ENCODE measurements at places on chromosomes 11 and 22.

DNA sequence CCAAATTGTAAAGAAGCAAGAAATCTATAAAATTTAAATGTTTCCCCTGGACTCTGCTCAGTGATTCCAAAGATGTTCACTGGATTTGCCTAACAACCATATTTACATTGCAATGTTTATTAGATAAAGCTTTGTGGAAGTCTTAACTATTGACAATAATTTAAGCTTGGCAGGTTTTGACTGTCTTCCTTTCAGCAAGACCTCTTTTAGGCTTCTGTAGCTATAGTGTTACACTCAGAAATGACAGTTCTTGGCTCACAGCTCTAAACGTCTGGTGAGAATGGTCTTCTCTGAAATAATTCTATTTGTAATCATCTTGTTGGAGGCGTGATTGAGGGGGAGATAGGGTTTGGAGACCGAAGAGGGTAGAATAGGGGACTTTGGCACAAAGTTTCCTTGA is 44.8 kb upstream of the CRTAM start:
- no peak for DNase-seq

- no peak for DNase-seq
Measured at GRCh38 chr11:69270941-69271340, 23.0 kb upstream of the MYEOV start.

GRCh38 chr11:65277631-65278277 is 16.0 kb downstream of the POLA2 start:
- DNase-seq: no peak

DNA sequence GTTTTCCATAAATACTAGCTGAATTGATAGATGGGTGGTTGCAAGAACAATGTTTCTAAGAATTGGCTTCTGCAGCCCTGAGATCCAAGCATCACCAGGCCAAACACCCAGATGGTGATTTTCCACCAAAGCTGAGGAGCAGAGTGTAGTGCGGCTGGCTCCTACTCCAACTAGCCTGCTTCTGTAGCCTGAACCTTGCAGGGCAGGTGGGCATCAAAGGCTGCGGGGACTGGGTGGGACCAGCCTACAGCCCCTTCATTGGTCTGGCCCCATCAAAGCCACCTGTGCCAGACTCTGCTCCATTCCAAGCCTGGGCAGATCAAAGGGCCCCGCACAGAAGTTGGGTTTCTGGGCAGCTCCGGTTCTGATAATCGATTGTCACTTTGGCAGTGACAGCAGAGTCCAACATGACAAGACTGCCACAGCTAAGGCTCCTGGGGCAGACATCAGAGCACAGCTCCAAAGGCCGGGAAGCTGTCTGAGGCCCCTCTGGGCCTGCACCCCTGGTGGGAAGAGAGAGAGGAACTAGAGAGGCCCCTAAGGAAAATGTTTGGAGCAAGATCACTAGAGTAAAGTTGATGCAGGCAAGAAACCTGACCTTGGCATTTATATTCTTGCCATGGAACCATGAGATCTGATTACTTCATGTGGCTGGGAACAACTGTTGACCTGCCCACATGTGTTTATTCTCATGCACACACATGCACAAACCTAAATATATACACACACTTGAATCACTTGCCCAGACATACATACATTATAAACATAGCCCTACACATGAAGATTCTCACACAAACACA is 582.9 kb downstream of the INSC start:
- DNase-seq: no peak

DNA sequence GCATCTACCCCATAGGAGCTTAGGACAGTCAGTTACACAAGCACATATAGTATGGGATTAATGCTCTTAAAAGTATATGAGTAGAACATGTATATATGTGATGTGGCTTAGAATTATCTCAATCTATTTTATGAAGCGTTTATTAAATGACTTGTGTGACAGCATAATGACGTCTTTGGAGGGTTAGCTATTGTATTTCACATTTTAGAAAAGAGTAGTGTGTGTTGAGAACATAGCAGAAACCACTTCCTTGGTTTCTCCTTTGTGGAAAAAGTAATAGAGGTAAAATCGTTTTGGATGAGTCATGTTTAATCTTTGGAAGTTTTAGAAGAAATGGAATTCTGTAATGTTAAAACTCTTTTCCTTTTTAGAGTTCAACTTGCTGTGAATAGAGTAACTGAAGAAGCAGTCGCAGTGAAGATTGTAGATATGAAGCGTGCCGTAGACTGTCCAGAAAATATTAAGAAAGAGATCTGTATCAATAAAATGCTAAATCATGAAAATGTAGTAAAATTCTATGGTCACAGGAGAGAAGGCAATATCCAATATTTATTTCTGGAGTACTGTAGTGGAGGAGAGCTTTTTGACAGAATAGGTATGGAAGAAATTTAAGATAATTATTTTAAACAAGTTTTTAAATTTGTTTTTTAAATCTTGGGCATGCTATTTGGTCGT is 2.4 kb downstream of the CHEK1 start:
- no peak for DNase-seq

DNA sequence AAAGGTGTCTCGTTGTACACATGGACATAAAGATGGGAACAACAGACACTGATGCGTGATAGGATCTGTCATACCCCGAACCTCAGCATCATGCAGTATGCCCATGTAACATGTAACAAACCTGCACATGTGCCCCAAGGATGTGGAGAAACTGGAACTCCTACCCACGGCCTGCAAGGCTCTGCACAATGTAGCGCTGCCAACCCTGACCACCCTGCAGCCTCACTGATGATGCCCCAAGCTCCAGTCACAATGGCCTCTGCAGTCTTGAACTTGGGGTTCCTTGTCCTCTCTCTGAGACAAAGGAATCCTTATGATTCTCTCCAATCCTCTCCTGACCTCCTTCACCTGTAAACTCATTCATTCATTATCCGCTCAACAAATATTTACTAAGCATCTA is 14.2 kb downstream of the LMO1 start:
- no peak for DNase-seq

- DNase-seq: no peak
Measured at GRCh38 chr11:12241401-12241800, 131.0 kb downstream of the MICAL2 start.

- DNase-seq: no peak
Measured at GRCh38 chr11:35515224-35515623, 10.2 kb downstream of the PAMR1 start.

DNA sequence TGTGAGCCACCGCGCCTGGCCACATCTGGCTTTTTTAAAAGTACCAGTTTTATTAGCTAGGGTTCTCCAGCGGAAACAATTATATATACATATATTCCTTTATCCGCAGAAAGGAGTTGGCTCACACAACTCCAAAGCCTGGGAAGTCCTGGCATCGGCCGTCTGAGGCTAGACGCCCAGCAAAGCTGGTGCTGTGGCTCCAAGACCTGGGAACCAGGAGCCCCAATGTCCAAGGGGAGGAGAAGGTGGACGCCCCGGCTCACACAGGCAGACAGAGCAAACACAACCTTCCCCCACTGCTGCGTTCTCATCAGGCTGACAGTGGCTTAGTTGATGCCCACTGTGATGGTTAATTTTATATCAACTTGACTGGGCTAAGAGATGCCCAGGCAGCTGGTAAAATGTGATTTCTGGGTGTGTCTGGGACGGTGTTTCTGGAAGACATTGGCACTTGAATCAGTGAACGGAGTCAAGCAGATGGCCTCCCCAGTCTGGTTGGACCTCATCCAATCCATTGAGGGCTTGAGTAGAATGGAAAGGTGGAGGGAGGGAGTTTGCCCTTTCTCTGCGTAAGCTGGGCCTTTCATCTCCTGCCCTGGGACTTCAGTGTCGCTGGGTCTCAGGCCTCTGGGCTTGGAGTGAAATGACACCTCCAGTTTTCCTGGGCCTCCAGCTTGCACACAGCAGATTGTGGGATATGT is 904.4 kb downstream of the BRD1 start:
- no peak for DNase-seq

GRCh38 chr22:50694099-50694605 is 21.5 kb downstream of the SHANK3 start:
- DNase-seq: no peak

DNA sequence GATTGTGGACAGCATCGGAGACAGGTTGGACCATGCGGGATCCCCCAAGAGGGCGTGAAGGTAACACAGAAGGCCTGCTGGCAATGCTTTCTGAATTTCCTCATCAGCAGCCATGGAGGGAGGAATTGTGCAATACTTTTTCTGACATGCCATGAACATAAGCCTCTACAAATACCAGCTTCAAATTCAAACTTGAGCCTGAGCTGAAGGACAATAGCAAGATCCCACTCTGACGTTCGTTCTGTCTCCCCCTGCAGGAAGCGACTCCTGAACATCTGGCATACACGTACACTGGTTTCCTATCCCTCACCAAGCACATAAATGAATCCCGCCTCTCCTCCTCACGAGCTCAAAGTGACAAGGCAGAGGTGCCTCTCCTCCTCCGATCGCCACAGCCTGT is 312.2 kb downstream of the BRD1 start:
- DNase-seq: no peak

DNA sequence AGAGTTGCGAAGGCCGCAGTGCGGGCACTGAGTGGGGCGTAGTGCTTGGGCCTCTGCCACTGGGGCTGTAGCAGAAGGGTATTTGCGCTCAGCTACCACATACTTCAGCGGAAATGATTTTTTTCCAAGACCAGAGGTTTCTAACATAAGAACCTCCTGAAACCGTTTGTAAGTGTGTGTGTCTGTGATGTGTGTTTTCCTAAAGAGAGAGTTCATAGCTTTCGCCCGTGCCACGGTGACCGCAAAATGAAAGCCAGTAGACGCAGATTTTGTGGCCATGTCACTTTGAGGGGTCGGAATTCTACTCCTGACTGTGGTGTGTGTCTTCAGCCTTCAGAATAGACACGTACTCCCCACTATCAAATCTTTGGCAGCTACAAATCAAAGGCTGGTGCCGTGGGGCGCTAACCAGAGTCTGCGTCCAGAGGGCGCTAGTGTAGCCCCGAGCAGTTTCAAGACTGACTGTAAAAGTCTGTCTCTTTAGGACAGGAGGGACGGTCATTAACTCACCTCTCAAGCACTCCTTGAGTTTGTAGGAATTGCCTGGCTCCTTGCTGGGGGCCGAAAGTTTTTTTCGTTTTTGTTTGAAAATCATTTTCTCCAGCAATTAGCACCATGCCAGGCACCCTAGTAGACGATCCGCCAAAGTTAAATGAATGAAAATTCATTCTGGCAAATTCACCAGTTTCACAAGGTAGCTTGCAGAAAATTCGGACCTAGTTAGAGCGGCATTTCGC is 2.5 kb upstream of the CALCA start:
- DNase-seq: peak; percentile 30

DNA sequence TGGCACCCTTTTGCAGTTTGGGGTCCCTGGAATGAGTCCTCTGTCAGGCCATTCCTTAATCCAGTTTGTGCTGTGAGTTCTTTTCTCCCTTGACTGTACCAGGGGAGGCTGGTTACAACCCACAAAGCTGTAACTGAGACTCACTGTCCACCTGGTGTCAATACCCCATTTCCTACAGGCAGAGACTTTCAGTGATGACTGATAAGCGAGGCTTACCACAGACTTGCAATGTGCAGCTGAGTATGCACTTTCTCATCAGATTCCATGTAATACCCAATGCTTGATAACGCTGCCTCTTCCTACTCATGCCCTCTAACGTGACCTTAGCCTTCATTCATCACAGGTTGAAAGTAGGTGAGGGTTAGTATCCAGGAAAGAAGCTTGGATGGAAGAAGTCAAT is 120.1 kb downstream of the INSC start:
- no peak for DNase-seq

DNA sequence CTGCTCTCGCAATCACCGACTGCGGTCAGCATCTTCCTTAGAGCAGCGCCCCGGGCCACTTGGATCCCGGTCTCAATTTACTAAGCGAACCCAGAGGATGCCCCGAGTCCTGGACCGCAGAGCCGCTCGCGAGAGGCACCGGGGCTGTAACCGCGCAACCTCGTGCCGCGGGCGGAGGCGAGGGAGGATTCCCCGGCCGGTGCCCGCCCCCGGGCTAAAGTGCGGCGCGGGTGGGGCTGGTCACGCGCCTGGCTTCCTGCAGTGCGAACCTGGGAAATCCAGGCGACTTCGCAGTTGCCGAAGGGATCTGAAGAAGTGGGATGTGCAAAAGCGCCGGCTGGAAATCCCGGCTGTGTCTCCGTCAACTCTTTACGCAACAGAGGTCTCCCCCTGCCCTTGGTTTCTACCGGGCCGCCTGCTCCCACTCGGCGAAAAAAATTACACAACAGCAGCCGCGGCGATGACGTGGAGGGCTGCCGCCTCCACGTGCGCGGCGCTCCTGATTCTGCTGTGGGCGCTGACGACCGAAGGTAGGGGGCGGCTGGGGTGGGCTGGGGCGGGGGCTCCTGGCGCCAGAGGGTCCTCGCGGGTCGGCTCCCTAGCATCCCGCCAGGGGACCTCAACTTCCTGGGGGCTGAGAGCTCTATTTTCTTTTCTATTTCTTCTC is at the start of gene NCR3LG1:
Gene NCR3LG1, plus strand, starts transcription at position 291 of the 667 bp plus-strand sequence. Its CDS starts 170 bp downstream, at position 461.
- DNase-seq: peak; percentile 42

DNA sequence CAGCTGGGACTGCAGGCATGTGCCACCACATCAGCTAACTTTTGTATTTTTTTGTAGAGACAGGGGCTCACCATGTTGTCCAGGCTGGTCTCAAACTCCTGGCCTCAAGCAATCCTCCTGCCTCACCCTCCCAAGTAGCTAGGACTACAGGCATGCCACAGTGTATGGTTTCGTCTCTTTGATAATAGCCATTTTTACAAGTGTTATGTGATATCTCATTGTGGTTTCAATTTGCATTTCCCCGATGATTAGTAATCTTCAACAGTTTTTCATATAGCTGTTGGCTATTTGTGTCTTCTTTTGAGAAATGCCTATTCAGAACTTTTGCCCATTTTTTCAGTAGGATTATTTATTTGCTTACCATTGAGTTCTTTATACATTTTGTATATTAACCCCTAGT is 9.0 kb upstream of the MTMR3 start:
- DNase-seq: no peak

DNA sequence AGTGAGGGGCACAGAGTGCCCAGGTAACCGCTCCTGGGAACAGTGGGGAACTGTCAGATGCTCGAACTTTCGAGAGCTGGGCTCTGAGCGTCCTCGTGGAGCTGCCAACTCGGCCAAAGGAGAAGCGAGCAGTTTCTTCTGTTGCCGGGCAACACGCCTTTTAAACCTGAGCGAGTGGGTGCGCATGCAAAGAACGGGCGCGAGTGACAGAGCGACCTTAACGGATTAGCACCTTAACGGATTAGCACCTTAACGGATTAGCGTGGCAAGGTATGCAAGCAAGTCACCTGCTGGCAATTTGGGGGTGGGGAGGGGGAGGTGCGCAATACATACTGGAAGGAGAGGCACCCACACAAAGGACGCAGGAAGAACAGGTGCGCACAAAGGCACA is 61.8 kb upstream of the PRODH start:
- DNase-seq: no peak

DNA sequence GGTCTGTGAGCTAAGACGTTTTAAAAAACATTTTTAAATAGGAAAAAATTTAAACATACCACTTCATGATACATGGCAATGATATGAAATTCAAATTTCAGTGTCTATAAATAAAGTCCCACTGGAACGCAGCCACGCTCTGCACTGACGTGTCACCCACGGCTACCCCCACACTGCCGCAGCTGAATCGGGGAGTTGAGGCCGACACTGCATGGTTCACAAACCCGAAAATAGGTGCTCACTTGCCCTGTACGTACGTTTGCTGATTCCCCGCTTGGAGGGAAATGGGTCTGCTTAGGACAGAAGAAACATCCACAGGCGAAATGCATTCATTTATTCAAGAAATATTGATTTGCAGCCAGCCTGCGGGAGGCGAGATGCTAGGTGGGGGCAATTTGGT is 1342.3 kb downstream of the TBC1D22A start:
- no peak for DNase-seq

- no peak for DNase-seq
Measured at GRCh38 chr11:64053699-64054098, 18.0 kb downstream of the FLRT1 start.

Data from activated CD4-positive, alpha-beta T cell treated with anti-CD3 and anti-CD28 coated beads, Interleukin-2, amount 50 U/mL, for 24 hours (primary cell).